8988T (cell line): ENCODE measurements at places on chromosomes 4 and X.

DNA sequence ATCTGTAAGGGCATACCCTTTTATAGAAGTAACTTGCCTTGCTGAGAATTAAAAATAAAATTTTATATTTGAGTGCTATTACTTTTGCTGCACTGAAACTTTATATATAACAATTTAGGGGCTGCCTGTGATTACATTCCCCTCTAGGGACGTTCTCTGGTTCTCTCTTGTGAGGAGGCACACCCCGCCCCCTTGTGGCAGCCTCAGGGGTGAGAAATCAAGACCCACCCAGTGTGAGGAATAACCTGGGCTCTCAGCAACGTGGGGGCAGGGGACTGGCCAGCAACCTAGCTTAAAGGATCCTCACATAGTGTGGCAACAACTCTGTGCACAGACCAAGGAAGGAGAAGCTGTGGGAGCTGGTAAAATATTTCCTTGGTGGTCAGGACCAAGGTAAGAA lies 43.7 kb downstream of the MAGEA9 start:
- no peak for DNase-seq

GRCh38 chr4:89158884-89159503 lies 47.7 kb downstream of the TIGD2 start:
- DNase-seq = no peak

DNA sequence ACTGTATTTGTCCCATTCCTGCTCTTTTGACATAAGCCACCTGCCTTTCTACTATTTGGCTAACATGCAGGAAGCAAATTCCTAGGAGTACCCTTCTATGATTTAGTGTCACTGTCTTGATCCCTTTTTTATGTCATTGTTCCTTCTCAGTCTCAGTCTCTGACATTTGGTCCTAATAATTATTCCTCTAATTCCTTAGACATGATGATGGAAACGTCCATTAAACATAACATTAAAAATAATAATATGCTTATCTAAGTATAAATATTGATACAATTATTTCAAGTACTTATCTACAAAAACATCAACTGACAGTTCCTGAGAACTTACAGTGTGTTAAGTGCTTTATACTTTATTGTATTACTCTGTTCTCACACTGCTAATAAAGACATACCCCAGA lies 857.0 kb upstream of the LCORL start:
- no peak for DNase-seq

DNA sequence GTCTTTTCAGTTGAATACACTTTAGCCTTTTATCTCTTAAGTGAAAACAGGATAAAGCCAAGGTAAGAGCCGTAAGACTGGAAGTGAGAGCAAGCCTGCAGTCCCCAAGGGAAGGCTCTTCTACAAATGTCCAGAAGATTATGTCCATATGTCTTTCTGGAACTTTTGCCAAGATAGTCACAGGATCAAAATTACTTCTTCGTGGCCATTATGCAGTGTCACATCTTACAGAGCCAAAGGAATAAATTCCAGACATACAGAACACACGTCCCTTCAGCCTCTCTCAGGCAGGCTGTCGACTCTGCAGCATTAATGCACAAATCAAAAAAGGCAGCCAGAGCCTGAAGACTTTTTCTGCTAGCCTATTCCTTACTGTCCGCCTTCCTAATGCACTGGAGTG lies 10.9 kb upstream of the GATB start:
- no peak for DNase-seq

GRCh38 chr4:39729557-39729956 lies 31.6 kb downstream of the UBE2K start:
- no peak for DNase-seq

GRCh38 chr4:177064729-177065394 lies 244.8 kb upstream of the NEIL3 start:
- DNase-seq = no peak
